Umbilical cord (tissue), 2 donors: ENCODE measurements at places on chromosomes 16 and 17. TPM values are rescaled to one million over a fixed set of nuclear protein-coding genes. Genes with fewer than 3 reads are reported as not detected.

Gene SLC5A11
- not detected for total RNA-seq

Gene CACNG1
- total RNA-seq, result not detected

Gene SLC16A13
- not detected for total RNA-seq

Gene CDK5R1
- total RNA-seq, result 0.72 TPM

Gene HIGD1B
- not detected for total RNA-seq

Gene TMEM186
- total RNA-seq, result 3.9 TPM

Gene KRT20
- total RNA-seq, result 3.4 TPM

Gene KRTAP2-2
- total RNA-seq, result 8.4 TPM

Gene SOX8
- 5.8 TPM for total RNA-seq

Gene CWC25
- 17.6 TPM for total RNA-seq

Gene DNAI2
- not detected for total RNA-seq

Gene NACA2
- not detected for total RNA-seq

Gene CDH16
- not detected for total RNA-seq

Gene ASB16
- not detected for total RNA-seq

Gene ITGB3
- total RNA-seq, result 61.4 TPM

Gene CIITA
- 11.1 TPM for total RNA-seq

Gene ADAM11
- total RNA-seq, result 1.4 TPM

Gene DCTPP1
- total RNA-seq, result 10.1 TPM

Gene P2RX1
- total RNA-seq, result 44.5 TPM

Gene NTHL1
- total RNA-seq, result 10.4 TPM

Gene DNAAF8
- total RNA-seq, result 0.24 TPM

Gene TBC1D3
- 2.2 TPM for total RNA-seq

Gene MYH1
- total RNA-seq, result not detected

Gene COL1A1
- 6,804 TPM for total RNA-seq

Gene ADAMTS18
- 6.3 TPM for total RNA-seq

Gene LDHD
- 0.48 TPM for total RNA-seq

Gene NLK
- 20.9 TPM for total RNA-seq

Gene KLHL10
- 1.7 TPM for total RNA-seq

Gene TBC1D3C
- total RNA-seq, result 8.7 TPM

Gene RHBDF1
- 27.4 TPM for total RNA-seq

Gene CTRL
- 0.48 TPM for total RNA-seq

Gene IL21R
- 0.72 TPM for total RNA-seq

Gene RETREG3
- 62.4 TPM for total RNA-seq

Gene OR1A1
- total RNA-seq, result 5.5 TPM

Gene GAS2L2
- total RNA-seq, result 1.4 TPM

Gene CACNG3
- not detected for total RNA-seq

Gene RND2
- total RNA-seq, result 0.72 TPM

Gene ITGAL
- total RNA-seq, result 3.1 TPM

Gene GP1BA
- 0.72 TPM for total RNA-seq

Gene DCAF7
- total RNA-seq, result 14.2 TPM

Gene ZP2
- total RNA-seq, result not detected

Gene ZNF785
- total RNA-seq, result 17.3 TPM

Gene MAPT
- total RNA-seq, result 1.7 TPM

Gene DHX38
- total RNA-seq, result 63.6 TPM

Gene PRSS33
- 0.96 TPM for total RNA-seq

Gene CHST5
- 1.4 TPM for total RNA-seq

Gene SRCIN1
- 2.4 TPM for total RNA-seq

Gene CTRB1
- total RNA-seq, result not detected

Gene C16orf86
- total RNA-seq, result 1.7 TPM

Gene TBC1D26
- 12.0 TPM for total RNA-seq

Gene TUFM
- total RNA-seq, result 37.3 TPM

Gene PHF12
- total RNA-seq, result 28.6 TPM

Gene KRT28
- 3.6 TPM for total RNA-seq

Gene MYH11
- total RNA-seq, result 1,356 TPM

Gene PYDC1
- not detected for total RNA-seq

Gene GNG13
- total RNA-seq, result not detected

Gene TBKBP1
- 6.3 TPM for total RNA-seq

Gene C17orf78
- total RNA-seq, result not detected
